ENCODE measurements at places on chromosomes 7 and 10.

GRCh38 chr7:129762387-129762969 lies 151.0 kb downstream of the NRF1 start:
- no peak for DNase-seq

DNA sequence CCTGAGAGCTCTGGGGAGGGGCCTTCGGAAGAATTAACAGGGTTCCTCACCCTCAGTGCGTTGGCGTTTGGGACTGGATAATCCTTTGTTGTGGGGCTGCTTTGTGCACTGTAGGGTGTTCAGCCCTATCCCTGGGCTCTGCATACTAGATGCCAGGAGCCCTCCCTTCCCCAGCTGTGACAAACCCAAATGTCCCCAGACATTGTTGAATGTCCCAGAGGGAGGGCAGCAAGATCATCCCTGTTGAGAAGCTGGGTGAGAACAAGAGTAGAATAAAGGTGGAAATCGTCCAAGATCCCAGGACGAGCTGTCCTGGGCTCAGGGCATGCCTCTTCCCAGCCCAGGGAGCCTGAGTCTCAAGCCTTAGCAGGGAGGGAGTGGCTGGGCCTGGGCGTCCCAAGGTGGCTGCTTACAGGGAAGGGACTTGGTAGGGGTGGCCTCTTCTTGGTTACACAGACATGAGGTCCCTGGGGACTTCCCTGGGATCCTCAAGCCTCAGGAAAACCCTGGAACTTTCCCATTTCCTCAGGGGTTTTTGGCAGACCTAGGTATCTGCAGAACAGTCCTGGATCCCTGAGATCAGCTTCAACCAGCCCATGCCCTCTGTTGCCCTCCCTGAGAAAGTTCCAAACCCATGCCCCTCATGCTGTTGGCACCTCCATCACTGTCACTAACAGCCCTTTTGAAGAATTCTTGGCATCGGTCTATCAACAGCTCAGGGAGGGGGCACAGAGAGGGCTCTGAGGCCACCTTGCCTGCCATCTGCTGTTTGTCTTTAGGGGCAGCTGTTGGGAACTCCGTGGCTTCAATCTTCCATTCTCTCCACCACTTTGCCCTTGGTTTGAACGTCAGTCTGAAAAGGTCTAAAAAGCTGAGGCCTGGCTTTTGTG lies 53.7 kb downstream of the GOLGA7B start:
- DNase-seq: no peak

DNA sequence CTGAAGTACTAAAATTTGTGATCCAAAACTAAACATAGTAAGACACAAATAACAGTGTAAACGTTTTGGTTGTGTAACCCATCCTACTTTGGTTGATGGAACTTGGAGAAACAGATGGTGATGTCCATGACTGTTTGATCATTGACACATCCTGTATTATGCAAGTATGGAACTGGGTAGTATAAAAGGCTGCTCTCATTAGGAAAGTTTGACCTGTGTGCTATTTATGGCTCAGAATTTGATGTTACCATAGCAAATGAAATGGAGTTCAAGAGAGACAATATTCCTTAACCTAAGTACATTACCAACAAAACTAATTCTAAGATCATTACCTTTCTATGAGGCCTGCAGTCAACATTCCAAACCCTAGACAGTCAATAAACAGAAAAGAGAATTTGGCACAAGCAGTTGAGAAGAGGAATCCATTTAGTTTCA lies 39.9 kb downstream of the DKK1 start:
- no peak for DNase-seq

- no peak for DNase-seq
These were observed 501.8 kb downstream of the GATA3 start for GRCh38 chr10:8556321-8556720.

DNA sequence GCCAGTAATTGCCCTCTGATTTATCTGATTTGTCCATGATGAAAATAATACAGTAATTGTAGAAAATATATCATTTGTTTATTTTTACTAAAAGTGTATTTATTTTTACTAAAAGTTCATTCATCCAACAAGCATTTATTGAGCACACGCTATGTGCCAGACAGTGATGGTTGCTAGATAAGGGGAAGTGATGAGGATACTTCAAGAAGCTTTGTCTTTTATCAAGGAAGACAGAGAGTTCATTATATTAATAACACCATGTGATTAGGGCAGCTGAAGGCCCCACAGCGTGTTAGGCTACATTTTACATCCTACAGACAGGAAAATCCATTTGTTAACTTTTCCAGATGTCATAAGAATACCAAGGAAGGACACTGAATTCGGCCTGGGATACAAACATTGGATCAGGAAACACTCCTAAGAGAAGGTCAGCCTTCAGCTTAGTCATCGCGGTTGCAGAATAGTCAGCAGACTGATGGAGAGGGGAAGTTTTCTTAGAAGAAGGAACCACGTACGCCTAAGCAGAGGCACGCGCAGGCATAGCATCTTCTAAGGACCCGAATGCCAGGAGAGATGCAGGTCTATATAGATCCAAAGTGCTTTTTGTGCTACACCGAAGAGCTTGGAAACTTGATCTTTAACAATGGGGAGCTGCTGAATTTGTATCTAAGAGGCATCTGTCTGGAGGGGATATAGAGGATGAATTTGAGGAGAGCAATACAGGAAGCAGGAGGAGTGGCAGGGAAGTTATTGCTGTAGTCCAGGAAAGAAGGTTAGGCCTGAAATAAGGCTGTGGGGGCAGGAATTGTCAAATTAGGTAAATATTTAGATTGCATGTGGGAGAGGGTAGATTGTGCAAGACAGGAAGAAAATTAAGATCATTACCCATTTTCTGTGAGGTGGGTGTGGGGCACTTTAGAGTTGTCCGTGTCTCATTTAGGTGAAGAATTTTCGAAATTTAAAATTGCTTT lies 85.7 kb downstream of the LRGUK start:
- no peak for DNase-seq

- no peak for DNase-seq
These were observed 12.1 kb downstream of the AVL9 start for GRCh38 chr7:32507414-32507813.
